Occipital lobe (tissue), 3 donors: ENCODE measurements at places on chromosomes 4 and X. TPM values are rescaled to one million over a fixed set of nuclear protein-coding genes. Genes with fewer than 3 reads are reported as not detected.

- no peak for DNase-seq
Observed at GRCh38 chr4:44438687-44439086, 9.9 kb downstream of the KCTD8 start.

GRCh38 chrX:38805432-38806389 lies 4.5 kb downstream of the MID1IP1 start:
- DNase-seq: peak; percentile 8

GRCh38 chrX:142804085-142804484 lies 221.6 kb upstream of the SPANXN4 start:
- no peak for DNase-seq

Gene FGFRL1
- 2.3 TPM for total RNA-seq

DNA sequence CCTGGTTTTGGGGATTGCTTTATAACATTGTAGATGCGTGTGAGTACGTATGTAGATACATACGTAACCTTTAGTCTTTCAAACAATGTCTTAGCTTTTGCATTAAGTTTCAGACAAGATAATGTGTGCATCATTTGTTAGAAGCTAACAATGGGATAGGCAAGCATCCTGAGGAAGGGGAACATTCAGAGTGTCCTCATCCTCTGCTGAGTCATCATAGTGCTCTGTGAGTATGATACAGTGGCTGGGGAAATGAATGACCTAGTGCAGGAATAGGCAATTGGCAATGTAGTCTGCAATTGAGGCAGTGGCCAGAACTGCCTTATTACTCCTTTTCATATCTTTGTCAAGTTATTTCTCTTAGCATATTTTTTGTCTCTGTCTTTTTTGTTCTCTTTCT lies 7.3 kb downstream of the NAP1L5 start:
- no peak for DNase-seq

DNA sequence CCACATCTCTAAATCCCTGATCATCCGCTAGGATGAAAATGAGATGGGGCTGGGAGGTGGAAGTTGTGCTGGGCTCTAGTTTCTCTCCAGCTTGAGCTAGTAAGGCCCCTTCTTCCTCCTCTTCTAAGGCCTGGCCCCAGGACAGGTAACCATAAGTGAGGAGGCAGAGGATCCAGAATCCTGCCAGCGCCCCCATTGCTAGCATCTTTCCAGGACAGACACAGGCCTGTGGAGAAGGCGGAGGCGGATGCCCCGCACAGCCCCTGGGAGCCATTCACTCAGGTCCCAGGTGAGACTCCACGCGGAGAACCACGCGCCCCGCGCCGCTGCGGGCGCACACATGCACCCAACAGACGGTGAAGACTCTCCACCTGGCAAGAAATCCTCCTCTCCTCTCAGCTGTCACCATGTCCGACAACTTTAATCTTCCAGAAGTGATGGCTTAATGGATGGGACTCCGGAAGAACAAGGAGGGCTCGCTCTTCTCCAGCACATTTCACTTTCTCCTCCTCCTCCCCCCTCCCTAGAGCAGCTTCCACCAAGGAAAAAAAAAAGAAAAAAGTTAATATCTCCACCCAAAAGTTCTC lies 793 bp downstream of the ARSJ start:
- no peak for DNase-seq

DNA sequence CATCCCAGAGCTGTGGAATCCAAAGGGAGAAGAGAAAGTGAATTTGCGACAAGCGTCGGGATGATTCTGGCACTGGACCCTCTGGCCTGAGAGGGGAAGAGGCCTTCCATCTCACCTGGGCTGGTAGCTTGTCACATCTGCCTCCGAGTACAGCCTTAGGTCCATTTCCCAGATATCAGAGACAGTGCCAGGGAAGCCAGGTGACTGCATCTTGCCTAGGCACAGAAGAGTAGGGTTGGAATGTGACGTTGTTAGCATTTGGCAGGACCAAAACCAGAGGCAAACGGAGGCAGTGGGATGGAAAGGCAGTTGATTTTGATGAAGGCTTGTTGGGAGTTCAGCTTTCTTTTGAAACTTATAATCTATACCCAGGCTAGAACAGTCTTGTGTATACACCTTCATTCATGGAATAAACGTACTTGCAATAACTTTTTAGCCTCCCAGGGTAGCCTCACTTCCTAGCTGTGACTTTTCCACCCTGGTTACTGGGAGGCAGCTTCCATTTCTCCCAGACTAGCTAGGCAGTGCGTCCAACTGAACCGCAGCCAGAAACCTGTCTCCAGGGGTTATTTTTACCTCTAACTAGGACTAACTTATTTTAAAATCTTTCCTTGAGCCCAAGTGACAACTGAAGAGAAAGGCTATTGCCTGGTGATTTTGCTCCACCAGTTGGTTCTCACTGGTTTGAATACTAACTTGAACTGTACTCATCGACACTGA lies 5.9 kb downstream of the SOD3 start:
- no peak for DNase-seq

Gene INTS6L
- 33.1 TPM for total RNA-seq
